Activated naive CD8-positive, alpha-beta T cell treated with anti-CD3 and anti-CD28 coated beads, Interleukin-2, amount 10 ng/mL, durations not matched to agents 7 days and 5 days (primary cell): ENCODE measurements at places on chromosomes 3 and 15. TPM values are rescaled to one million over a fixed set of nuclear protein-coding genes. Genes with fewer than 3 reads are reported as not detected.

GRCh38 chr3:184133840-184134745, 1.1 kb upstream of the EIF2B5 start:
- H3K27me3 ChIP-seq: no peaks in the 10 kb centered on the region
- H3K4me3 ChIP-seq: peak overlapping the region; percentile 97
- peak; percentile 53 for DNase-seq
- peak overlapping the region; percentile 93 for H3K27ac ChIP-seq
- H3K4me1 ChIP-seq: peaks cover 31% of the 10 kb centered on the region

DNA sequence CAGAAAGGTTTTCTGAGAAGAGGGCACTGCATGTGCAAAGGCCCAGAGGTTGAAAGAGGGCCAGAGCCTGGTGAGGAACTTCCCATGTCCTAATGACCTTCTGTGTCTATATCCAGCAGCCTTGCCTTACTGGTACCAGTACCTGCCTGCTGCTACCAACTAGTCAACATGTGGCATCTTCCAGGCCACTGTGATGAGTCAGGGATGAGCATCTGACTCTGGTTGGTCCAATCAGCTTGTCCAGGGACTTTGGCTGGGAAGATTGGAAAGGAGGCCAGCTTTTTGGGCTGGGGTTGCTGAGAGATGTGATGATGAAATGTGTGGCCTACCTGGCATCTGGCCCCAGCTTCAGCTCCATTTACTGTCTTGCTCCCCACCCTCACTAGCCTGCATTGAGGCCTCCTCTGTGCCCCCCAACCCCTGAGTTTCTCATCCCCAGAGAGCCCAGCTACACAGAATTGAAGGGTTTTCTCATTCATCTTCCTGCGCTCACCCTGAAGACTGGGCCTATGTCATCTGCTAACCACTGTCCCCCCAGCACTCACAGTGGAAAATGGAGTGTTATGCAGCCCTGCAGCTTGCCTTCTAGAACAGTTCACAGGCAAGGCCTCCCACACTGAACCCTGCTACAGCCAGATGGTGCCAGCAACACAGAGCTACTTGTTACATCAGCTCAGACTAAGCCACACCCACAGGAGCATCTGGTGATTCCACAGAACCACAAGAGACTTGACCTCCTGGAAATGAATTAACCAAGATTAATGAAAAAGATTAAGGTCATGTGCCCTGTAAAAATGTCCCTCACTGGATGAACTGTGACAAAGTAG, 1.3 kb upstream of the TWF2 start:
- peak; percentile 59 for DNase-seq
- peak overlapping the region; percentile 96 for H3K27ac ChIP-seq
- no peaks in the 10 kb centered on the region for H3K27me3 ChIP-seq

DNA sequence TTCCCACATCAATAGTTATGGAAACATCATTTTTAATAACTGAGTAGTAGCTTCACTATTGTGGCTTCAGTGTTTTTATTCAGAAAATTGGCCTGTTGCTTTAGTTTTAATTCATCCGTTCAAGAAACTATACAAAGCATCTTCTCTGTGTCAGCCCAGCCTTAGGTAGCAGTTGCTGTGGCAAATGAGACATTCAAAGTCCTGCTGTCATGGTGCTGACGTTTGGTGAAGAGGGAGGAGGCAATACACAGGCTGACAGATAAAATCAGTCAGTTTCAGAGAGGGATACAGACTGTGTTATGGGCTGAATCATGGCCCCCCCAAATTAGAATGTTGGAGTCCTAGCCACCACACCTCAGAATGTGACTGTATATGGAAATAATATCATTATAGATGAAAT, 56.5 kb downstream of the SLC7A14 start:
- H3K36me3 ChIP-seq: no peaks in the 10 kb centered on the region
- no peak for DNase-seq
- H3K27me3 ChIP-seq: peaks cover 9% of the 10 kb centered on the region
- H3K27ac ChIP-seq: no peak overlapping the region

- peaks cover 60% of the 10 kb centered on the region for H3K36me3 ChIP-seq
- H3K27me3 ChIP-seq: no peaks in the 10 kb centered on the region
- H3K27ac ChIP-seq: peak overlapping the region; percentile 54
- no peak overlapping the region for H3K4me3 ChIP-seq
Observed at GRCh38 chr3:70981231-70981880, 602.2 kb downstream of the FOXP1 start.

DNA sequence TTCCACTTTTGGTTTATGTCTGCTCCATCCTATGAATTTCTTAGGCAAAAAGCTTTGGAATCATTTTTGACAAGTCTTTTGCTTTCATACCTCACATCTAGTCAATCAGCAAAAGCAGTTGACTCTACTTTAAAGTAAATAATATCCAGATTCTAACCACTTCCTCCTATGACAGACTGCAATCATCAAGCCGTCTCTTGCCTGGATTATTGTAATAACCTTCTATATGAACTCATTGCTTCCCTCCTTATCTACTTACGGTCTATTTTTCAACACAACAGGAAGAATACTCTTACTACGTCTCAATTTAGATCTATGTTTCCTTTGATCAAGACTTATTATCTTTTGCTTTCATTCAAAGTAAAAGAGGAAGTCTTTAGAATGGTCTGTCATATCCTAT, 20.7 kb downstream of the CLDN1 start:
- no peak for DNase-seq
- peaks cover 9% of the 10 kb centered on the region for H3K4me1 ChIP-seq
- no peak overlapping the region for H3K27ac ChIP-seq
- H3K36me3 ChIP-seq: no peaks in the 10 kb centered on the region
- H3K4me3 ChIP-seq: peak overlapping the region; percentile 5

CKMT1B gene
- total RNA-seq: not detected

UNC45A gene
- 78.6 TPM for total RNA-seq

POLQ gene
- total RNA-seq: 22.3 TPM
